Activated T-cell treated with anti-CD3 and anti-CD28 coated beads, Interleukin-2, amount 50 U/mL, for 72 hours (primary cell): ENCODE measurements at places on chromosomes 7 and 10.
A peak's percentile ranks its signal among the peaks of the same experiment; 100 is the strongest.

DNA sequence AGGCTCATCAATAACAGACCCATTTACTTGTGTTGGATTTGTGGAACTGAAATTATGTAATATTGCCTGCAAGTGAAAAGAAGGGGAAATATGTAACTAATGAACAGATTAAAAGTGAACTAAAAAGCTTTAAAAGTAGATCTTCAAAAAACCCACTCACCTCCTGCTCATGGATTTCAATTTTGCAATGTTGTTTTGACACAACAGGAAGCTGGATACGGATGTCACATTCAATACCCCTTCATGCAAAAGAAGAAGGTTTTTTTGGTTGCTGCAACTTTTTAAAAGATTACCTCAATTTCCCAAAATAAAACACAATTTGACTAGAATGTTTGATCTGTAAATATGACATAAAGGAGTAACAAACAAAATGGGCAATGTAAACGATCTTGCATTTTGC is 3.3 kb downstream of the MKI67 start:
- DNase-seq, result no peak

DNA sequence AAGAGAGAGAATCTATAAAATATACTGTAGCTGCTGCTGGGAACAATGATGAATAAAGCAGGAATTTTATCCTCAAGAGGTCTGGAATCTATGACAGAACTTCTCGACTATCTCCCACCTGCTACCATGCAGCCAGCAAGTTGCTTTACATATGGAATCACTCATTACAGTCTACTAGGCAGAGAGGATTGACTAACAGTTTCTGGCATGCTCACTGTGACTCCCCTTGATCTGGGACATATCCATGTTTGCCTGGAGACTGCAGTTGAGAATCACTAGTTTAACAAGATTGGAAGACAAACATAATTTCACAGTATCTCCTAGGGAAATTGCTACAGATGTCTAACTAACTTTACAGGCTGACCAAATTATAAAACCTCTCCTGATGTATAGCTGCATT is 13.3 kb downstream of the GPR37 start:
- no peak for DNase-seq

- DNase-seq, result no peak
These were observed 1016.4 kb upstream of the KCND2 start for GRCh38 chr7:119256446-119257131.

GRCh38 chr10:118234683-118235082 is 107.4 kb downstream of the FAM204A start:
- DNase-seq, result no peak

- DNase-seq, result no peak
These were observed 17.1 kb downstream of the MBL2 start for GRCh38 chr10:52755297-52756062.

GRCh38 chr7:2488681-2489080 is 12.5 kb upstream of the GRIFIN start:
- no peak for DNase-seq

- no peak for DNase-seq
These were observed 62.7 kb downstream of the KAT6B start for GRCh38 chr10:74888962-74889661.

DNA sequence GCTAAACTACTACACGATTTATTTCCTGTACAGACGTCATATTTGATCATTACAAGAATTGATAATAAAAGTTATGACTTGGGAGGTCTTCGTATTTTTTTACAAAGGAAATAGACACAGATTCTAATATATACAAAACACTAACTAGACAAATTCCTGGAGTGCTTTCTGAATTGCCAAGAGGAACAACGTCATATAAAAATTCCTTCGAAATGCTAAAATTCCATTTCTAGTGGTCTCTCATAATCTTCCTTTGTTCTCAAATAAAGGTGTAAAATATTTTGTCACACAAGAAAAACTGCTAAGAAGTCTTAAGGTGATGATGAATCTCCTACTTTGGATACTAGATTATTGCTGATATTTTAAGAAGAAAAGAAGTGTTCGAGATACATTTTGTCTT is 85.4 kb downstream of the CDK6 start:
- no peak for DNase-seq

GRCh38 chr7:91293136-91293535 is 28.9 kb downstream of the FZD1 start:
- DNase-seq, result no peak

GRCh38 chr7:38905056-38905759 is 3.8 kb downstream of the VPS41 start:
- DNase-seq, result no peak

GRCh38 chr10:51086710-51087109 is 12.4 kb downstream of the PRKG1 start:
- DNase-seq, result no peak

GRCh38 chr10:101139421-101139911 is 8.4 kb downstream of the TLX1 start:
- no peak for DNase-seq

- DNase-seq, result peak; percentile 35
These were observed 37.3 kb upstream of the PRSS1 start for GRCh38 chr7:142711746-142712616.

DNA sequence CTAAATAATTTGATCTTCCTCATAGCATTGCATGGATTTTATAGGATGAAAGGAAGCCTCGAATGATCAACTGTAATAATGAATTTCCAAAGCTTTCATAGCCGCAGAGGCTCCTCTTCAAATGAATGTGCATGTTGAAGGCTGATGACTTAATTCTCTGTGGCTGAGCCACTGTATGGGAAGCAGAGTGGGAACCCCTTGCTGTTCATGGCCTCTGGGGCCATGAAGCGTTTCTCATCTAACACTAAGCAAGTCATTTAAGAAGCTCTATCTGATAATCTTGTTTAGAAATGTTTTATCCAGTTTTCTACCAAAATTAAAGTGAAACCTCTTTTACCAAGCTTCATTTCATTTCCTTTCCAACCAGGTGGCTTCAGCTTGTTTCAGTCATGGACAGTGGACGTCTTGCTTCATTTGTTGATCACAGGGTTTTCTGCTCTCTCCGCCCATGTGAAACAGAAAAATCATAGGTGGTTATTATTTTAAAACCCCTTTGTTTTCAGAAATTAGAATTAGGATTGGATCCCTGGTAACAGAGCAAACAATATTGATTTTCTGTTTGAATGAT is 10.3 kb upstream of the ADARB2 start:
- DNase-seq, result no peak

DNA sequence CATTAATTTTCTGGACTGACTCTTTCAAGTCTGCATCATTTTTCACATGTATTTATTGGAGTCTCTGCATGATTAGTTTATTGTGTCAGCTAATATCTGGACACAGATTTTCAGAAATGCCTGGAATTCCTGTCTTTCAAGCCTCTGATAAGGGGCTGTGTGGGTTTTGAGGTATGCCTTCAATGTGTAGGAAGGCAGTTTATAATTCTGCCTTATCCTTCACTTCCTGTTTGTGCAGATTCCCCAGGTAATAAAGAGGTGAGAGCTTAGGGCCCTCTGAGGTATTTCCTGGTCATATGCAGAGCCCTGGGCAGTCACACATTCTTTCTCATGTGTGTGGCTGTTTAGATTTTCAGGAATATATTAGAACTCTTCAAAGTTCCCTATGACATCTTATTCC is 79.4 kb upstream of the PRKCQ start:
- no peak for DNase-seq

DNA sequence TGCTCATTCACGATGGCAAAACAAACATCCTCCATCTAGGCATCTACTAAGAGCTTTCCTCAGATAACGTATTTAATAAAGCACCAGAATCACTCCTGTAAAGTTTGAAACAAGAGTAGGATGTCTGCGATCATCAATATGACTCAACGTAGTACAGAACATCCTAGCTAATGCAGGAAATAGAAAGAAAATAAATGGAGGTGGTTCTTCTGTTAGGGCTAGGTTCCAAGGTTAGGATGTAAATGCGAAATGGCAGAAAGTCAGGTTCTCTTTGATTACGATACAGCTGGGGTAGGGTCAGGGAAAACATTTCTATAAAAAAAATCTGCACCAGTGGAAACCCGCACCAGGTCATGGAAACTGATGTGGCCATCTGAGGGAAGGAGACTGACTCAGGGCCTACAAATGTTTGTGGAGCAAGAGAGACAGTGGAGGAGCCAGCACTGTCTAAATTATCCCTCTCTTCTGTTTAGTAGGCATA is 29.1 kb downstream of the CCDC6 start:
- no peak for DNase-seq

- peak; percentile 34 for DNase-seq
These were observed at the start of gene LRRC4 for GRCh38 chr7:128030654-128031611. Gene LRRC4 (minus strand): TSS chr7:128031437. CDS start chr7:128030640, 797 bp downstream.

- no peak for DNase-seq
These were observed 449.1 kb downstream of the AUTS2 start for GRCh38 chr7:70047384-70047783.

- DNase-seq, result no peak
These were observed 10.9 kb downstream of the ANLN start for GRCh38 chr7:36400606-36401005.

DNA sequence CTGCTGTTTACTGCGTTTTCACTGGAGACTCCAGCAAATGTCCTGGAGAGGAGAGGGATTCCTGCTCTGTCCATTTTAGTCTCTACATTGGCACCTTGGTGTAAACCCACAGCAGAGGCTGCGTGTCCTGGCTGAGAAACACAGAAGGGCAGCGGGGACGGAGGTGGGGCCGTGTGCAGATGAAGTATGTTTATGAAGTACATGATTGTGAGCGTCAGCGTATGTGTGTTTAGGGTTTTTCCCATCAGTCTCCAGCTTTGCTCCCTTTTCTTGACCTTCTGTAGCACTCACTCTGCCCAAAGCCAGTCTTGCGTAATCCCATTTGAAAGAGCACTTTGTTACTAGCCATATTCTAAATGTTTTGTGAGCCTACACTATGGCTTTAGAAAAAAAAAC is 750.7 kb upstream of the SORCS1 start:
- DNase-seq, result no peak

DNA sequence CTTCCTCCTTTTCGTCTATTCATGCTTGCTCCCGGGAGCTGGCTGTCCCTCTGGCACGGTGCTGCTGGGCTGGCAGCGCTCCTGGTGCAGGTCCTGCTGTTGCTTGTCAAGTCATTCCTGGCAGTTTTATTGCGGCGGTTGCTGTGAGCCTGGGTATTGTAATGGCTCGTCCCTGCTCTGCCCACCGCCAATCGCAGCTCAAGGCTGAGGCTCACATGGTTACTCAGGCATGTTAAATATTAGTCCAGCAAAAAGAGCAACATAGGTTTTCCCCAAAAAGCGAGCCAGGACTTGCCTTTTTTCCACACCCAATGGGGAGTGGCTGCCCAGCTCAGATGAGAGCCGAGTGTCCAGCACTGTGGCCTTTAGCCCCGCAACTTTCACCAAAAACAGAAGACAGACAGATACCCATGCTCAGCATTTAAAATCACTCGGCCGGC is 492.9 kb upstream of the FOXK1 start:
- DNase-seq, result no peak

DNA sequence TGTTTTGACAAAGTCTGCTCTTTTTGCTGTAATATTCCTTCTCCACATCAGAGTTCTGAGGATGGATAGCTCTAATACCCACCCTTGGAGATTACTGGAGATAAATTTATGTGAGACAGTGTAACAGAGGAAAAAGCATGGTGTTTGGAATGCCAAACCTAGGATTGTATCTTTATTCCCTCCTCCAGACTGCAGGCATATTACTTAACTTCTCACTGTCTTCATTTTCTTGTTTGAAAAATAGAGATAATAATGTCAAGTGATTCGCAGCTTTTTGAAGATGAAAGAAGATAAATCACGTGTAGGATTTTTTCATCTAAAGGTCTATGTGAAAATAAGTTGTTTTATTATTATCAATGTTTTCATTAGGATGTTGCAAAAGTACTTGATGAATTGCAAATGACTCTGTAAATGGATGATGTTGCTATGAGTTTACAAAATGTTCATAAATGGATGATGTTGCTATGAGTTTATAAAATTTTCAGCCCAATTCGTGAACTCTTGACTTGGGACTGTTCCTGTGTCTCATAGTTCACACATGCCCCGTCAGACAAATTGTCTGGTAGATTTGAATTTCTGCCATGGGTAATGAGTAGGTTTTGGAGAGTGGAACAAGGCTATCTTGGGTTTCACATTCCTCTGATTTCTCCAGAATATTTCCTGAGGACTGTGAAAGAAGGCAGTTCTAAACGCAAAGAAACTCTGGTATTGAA is 113.1 kb upstream of the IGFBP3 start:
- DNase-seq, result no peak

GRCh38 chr7:30162622-30163124 is 27.9 kb downstream of the MTURN start:
- peak; percentile 44 for DNase-seq

GRCh38 chr7:130141161-130141883 is 63.9 kb downstream of the TMEM209 start:
- no peak for DNase-seq

DNA sequence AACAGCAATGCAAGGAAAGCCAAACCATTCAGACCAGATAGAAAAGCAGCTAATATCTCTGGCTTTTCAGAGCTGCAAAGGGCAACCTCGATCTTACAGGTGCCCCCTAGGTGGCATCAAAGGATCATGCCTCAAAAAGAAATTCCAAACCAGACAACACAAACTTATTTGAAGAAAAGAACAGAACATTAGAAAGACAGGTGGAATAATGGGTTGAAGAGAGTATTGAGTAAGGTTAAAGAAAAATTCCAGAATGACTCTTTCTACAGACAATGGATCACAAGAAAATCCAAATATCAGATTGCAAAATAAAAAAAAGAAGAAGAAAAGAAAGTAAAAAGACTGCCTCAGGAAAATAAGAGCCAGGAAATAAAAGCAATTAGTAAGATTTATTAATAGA is 213.7 kb downstream of the ELMO1 start:
- no peak for DNase-seq

DNA sequence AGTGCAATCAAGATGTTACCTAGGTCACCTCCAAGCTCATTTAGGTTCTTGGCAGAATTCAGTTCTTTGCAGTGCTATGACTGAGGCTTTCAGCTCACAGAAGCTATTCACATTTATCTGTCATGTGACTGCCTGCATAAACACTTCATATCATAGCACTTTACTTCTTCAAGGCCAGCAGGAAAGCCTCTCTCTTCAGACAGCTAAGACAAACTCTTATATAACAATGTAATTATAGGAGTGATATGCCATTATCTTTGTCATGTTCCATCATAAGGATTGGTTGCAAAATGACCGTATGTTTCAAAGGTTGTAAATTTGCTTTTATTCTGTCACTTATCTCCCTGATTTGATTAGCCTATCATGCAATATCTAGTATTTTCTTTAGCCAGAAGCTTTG is 78.8 kb upstream of the TMEM196 start:
- DNase-seq, result no peak

DNA sequence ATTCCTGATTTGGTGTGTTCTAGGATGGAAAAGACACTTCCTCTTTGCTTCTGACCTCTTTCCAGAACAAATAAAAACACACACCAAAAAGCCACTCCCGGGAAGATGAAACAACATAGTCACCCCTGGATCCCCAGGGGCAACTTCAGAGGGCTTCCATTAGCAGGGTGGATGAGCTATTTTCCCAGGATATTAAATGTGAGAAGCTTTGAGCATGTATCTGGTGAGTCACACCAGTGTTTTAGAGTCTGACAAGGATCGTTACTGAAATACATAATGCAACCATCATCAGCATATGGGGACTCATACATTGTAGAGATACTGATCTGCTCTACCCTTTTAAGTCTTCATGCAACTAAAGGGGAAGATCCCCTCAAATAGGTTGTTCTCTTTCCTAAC is 115.5 kb upstream of the ZNF438 start:
- no peak for DNase-seq

GRCh38 chr7:87735360-87735759 is 107.2 kb downstream of the RUNDC3B start:
- no peak for DNase-seq
